PC-9 (cell line): ENCODE measurements at places on chromosomes 12 and 14.

DNA sequence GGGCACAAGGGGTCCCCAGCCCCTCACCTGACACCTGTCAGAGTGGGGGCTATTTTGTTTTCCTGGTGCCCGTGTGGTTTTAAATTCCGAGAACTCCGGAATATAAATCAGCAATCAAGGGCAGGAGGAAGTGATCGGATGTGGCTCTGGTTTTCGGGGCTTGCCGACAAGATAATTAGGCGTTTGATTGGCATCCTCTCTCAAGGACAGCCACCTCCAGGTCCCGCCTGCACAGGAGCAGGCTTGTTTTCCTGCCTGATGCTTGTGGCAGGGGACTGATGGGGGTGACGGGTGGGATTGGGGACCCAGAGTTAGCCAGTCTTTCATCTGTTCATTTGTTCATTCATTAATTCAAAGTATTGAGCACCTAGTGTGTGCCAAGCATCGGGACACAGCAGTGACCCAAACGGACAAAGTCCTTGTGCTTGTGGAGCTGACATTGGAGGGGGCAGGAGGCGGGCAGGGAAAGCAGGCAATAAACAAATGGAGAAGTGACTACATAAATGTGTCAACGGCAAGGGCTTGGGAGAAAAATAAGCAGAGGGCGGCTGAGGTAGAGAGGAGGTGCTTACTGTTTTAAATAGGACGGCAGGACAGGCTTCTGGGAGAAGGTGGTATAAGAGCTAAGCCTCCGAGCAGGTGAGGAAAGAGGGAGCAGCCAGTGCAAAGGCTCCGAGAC, 166.5 kb downstream of the PHETA1 start:
- H3K27me3 ChIP-seq: peaks cover 100% of the 10 kb centered on the region
- no peaks in the 10 kb centered on the region for H3K36me3 ChIP-seq
- no peaks in the 10 kb centered on the region for H3K4me1 ChIP-seq

DNA sequence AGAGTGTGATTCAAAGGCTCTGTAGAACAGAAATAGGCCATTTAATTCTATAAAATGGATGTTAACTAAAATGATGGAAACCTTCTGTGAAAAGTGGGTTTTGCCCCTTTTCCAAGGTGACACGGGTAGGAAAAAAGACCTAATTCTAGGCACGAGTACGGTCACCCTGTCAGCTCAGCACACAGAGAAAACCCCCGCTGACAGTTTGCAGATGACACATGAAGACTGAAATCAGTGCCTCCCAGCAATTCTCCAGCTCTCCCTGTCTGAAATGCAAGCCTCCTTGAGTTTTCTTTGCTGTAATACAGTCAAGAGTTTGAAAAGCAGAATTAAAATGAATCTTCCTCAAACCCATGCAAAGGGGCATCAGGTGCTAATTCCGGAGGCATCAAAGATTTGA, 230.0 kb downstream of the TMEM132D start:
- no peaks in the 10 kb centered on the region for H3K4me1 ChIP-seq
- no peak overlapping the region for H3K27ac ChIP-seq
- no peaks in the 10 kb centered on the region for H3K36me3 ChIP-seq

- peak; percentile 54 for DNase-seq
- H3K4me1 ChIP-seq: peaks cover 16% of the 10 kb centered on the region
- H3K4me3 ChIP-seq: no peak overlapping the region; the same call in 1 of the 2 replicates
- H3K27ac ChIP-seq: peak overlapping the region; percentile 54; the same call in 1 of the 2 replicates
Observed at GRCh38 chr14:52355016-52355431, 40.9 kb downstream of the PTGER2 start.

DNA sequence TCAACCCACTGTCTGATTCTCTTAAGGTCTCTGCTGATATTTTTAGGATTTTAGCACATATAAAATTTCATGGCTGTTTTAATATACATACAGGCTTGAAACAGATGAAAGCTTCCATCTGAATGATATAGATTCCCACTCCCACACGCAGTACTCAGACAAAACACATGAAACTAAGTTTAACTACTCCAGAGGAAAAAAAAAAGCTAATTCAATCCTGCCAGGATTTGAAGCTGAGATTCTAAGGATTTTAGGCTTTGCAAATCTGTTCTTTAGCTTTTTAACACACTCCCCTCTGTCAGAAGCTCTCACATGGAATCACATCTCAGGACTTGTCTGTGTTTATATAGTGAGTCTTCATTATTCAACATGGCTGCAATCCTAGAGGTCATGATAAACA, 217.3 kb downstream of the BCAT1 start:
- H3K36me3 ChIP-seq: no peaks in the 10 kb centered on the region
- H3K4me3 ChIP-seq: no peak overlapping the region
- H3K27me3 ChIP-seq: no peaks in the 10 kb centered on the region; the same call in 1 of the 2 replicates
- H3K27ac ChIP-seq: no peak overlapping the region

- H3K27ac ChIP-seq: no peak overlapping the region
- no peaks in the 10 kb centered on the region for H3K36me3 ChIP-seq
- no peak for DNase-seq
- peaks cover 19% of the 10 kb centered on the region for H3K4me1 ChIP-seq
- peak overlapping the region; percentile 95 for H3K4me3 ChIP-seq
Observed at GRCh38 chr12:30696103-30696408, 387 bp upstream of the IPO8 start.

- no peak for DNase-seq
- no peak overlapping the region for H3K27ac ChIP-seq
- H3K27me3 ChIP-seq: no peaks in the 10 kb centered on the region
- 0 out of 2 replicates have a peak, but pooled peaks cover 5% of the 10 kb centered on the region for H3K36me3 ChIP-seq
- H3K4me3 ChIP-seq: no peak overlapping the region
Observed at GRCh38 chr12:103807561-103808238, 33.3 kb downstream of the NT5DC3 start.

- peak within 1 kb of the TSS; percentile 72 for H3K4me3 ChIP-seq
- H3K27me3 ChIP-seq: no peaks in the 10 kb centered on the region
- DNase-seq: peak; percentile 52
- no peak within 1 kb of the TSS for H3K27ac ChIP-seq
Observed at GRCh38 chr14:63852817-63853731, at the start of gene SYNE2. Gene SYNE2 (plus strand): TSS chr14:63853004. CDS start chr14:63909149, 56,145 bp downstream.

GRCh38 chr14:74922752-74923401, at the start of gene RPS6KL1:
Gene RPS6KL1 (minus strand): TSS chr14:74923260. CDS start chr14:74921541, 1,719 bp downstream.
- H3K4me1 ChIP-seq: peaks cover 4% of the 10 kb centered on the region
- no peaks in the 10 kb centered on the region for H3K36me3 ChIP-seq
- H3K27me3 ChIP-seq: 0 out of 2 replicates have a peak, but pooled peaks cover 4% of the 10 kb centered on the region
- H3K4me3 ChIP-seq: peak within 1 kb of the TSS; percentile 76

DNA sequence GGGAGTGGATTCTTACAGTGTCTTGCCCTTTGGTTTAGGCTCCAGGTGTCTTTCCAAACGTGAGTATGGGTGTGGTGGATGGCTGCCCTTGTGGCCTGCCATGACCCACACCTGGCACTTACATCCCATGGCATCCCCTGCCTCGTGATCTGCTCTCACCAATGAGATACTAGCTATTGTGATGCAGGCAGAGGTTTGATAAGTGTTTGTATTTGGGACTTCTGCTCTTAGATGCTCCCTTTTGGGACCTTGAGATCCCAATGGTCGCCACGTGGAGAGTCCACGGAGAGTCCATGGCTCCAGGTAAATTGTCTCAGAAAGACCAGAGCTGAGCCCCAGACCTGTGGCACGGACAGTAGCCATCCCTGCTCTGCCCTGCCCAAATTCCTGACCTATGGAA, 62.5 kb downstream of the MDM2 start:
- H3K27me3 ChIP-seq: no peaks in the 10 kb centered on the region
- no peaks in the 10 kb centered on the region for H3K36me3 ChIP-seq
- no peak for DNase-seq
- no peak overlapping the region for H3K27ac ChIP-seq
- no peak overlapping the region for H3K4me3 ChIP-seq
- no peaks in the 10 kb centered on the region for H3K4me1 ChIP-seq

- no peak overlapping the region for H3K4me3 ChIP-seq
- H3K36me3 ChIP-seq: no peaks in the 10 kb centered on the region
- no peaks in the 10 kb centered on the region for H3K27me3 ChIP-seq
- H3K4me1 ChIP-seq: no peaks in the 10 kb centered on the region
- DNase-seq: no peak
- no peak overlapping the region for H3K27ac ChIP-seq
Observed at GRCh38 chr14:56268673-56269072, 150.5 kb downstream of the PELI2 start.

DNA sequence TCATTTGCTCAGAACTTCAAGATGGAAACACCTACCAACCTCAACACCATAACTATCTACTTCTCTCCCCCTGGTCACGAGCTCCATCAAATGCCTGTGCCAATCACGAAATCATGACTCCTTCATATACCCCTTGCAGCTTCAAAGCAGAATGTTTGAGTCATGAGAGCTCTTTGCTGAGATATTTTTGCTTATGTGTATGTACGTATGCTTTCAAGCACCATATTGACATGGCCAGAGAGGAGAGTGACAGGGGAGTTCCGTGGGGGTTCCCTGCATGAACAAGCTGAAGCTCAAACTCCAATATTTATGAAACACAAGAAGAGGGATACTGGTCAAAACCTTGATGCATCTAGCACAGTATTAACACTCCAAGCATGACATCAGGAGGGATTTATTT, 374.4 kb downstream of the DPF3 start:
- H3K4me3 ChIP-seq: no peak overlapping the region
- peaks cover 13% of the 10 kb centered on the region; the same call in 1 of the 2 replicates for H3K27me3 ChIP-seq
- no peaks in the 10 kb centered on the region for H3K4me1 ChIP-seq
- DNase-seq: no peak
- no peak overlapping the region for H3K27ac ChIP-seq

- H3K27me3 ChIP-seq: peaks cover 63% of the 10 kb centered on the region
- H3K4me3 ChIP-seq: no peak overlapping the region
- no peak overlapping the region for H3K27ac ChIP-seq
- no peaks in the 10 kb centered on the region for H3K4me1 ChIP-seq
- no peak for DNase-seq
Observed at GRCh38 chr14:99277530-99277929, 5.5 kb upstream of the BCL11B start.

- no peak overlapping the region for H3K27ac ChIP-seq
- peaks cover 5% of the 10 kb centered on the region; the same call in 1 of the 2 replicates for H3K27me3 ChIP-seq
- no peaks in the 10 kb centered on the region for H3K36me3 ChIP-seq
Observed at GRCh38 chr12:109330282-109331230, 17.1 kb upstream of the MYO1H start.

GRCh38 chr14:78933166-78933565, 763.0 kb downstream of the NRXN3 start:
- H3K27me3 ChIP-seq: no peaks in the 10 kb centered on the region
- no peak overlapping the region for H3K27ac ChIP-seq
- no peak overlapping the region for H3K4me3 ChIP-seq
- no peak for DNase-seq

DNA sequence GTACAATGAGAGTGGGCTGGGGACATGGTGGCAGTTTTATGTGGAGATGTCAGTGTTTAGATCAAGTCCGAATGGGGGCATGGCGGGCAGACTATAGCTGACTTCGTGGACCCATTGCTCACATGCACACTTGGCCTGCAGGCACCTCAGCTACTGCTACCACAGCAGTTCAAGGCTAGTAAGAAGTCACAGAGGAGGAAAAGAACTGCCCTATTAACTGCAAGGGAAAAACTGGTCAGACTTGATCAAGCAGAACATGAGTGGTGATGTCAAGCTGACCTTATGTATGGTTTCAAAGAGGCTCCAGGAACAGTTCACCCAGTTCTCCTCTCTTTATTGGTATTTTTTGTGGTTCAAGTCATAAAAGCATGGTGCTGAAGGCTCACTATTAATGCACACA, 30.2 kb upstream of the FRS2 start:
- no peaks in the 10 kb centered on the region for H3K27me3 ChIP-seq
- no peaks in the 10 kb centered on the region for H3K36me3 ChIP-seq
- H3K4me1 ChIP-seq: peaks cover 9% of the 10 kb centered on the region; the same call in 1 of the 2 replicates
- H3K27ac ChIP-seq: no peak overlapping the region

GRCh38 chr14:72715850-72716228, 178.1 kb downstream of the DPF3 start:
- no peak for DNase-seq
- peaks cover 55% of the 10 kb centered on the region for H3K27me3 ChIP-seq
- no peak overlapping the region for H3K4me3 ChIP-seq
- H3K36me3 ChIP-seq: no peaks in the 10 kb centered on the region
- no peaks in the 10 kb centered on the region for H3K4me1 ChIP-seq
- no peak overlapping the region for H3K27ac ChIP-seq

GRCh38 chr12:7555752-7556151, 52.2 kb upstream of the CD163 start:
- peak; percentile 4 for DNase-seq
- H3K27me3 ChIP-seq: no peaks in the 10 kb centered on the region
- peaks cover 10% of the 10 kb centered on the region for H3K4me1 ChIP-seq

DNA sequence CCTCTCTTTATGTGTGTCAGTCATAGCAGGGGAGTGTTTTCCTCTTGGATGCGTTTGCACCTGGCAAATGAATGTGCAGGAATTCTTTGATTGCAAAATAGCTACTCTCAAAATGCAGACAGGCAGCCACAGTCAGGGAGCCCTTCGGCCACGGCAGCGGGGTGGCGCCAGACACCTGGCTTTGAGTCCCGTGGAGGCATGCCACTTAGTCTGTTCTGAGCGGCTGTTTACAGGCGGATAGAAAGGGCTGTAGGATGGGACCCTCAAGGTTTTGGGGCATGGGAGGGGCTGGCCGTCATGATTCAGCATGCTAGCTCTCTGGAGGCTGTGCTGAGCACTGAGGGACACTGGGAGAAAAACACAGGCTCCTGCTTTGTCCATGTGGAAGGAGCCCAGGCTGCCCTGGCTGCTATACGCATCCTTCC, 117.1 kb downstream of the SLC25A47 start:
- peak; percentile 54 for DNase-seq
- no peaks in the 10 kb centered on the region for H3K27me3 ChIP-seq
- H3K4me1 ChIP-seq: peaks cover 21% of the 10 kb centered on the region
- no peak overlapping the region for H3K4me3 ChIP-seq
- H3K36me3 ChIP-seq: no peaks in the 10 kb centered on the region

DNA sequence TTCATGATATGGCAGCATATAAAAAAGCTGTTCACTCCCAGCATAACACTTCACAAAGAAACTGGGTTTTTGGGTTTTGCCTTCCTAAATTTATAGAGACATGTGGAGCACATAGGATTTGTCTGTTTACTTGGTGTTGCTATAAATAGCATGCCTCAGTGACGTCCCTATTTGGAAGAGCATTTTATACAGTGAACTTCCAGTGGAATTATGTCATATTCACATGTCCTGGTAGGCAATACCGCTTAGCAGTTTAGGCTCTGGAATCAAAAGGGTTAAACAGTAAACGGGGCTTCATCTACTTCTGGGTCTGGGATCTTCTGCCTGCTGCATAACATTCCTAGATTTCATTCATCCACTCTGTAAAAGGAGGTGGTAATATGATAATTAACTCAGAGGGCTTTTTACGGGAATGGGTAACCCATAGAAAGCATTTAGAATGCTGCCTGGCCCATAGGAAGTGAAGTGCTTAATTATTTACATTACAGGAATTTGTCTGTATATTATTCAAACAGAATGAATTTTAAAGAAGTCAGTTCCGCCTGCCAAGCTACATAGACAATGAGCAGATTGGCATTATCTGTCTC, 396.1 kb downstream of the TMTC2 start:
- H3K4me1 ChIP-seq: no peaks in the 10 kb centered on the region
- no peaks in the 10 kb centered on the region for H3K27me3 ChIP-seq
- no peak for DNase-seq
- no peak overlapping the region for H3K27ac ChIP-seq
- H3K4me3 ChIP-seq: no peak overlapping the region
